NCI-H1092 (cell line): ENCODE measurements at places on chromosomes 12 and 14.

GRCh38 chr12:5888816-5889315 is 56.2 kb downstream of the ANO2 start:
- no peak for DNase-seq

GRCh38 chr12:104734541-104735095 is 223.5 kb downstream of the SLC41A2 start:
- DNase-seq, result no peak

GRCh38 chr12:27014085-27014858 is at the start of gene TM7SF3:
Gene TM7SF3, minus strand, starts transcription at chr12:27014384. Its CDS starts 216 bp downstream, at chr12:27014168.
- DNase-seq, result peak; percentile 92

GRCh38 chr12:123497065-123497464 is 36.5 kb downstream of the RILPL1 start:
- no peak for DNase-seq

GRCh38 chr12:47312808-47313426 is 233.2 kb upstream of the AMIGO2 start:
- DNase-seq, result no peak

- no peak for DNase-seq
Observed at GRCh38 chr12:123829561-123829960, 67.5 kb downstream of the DNAH10 start.

- no peak for DNase-seq
Observed at GRCh38 chr14:91509083-91509877, 830 bp downstream of the PPP4R3A start.

DNA sequence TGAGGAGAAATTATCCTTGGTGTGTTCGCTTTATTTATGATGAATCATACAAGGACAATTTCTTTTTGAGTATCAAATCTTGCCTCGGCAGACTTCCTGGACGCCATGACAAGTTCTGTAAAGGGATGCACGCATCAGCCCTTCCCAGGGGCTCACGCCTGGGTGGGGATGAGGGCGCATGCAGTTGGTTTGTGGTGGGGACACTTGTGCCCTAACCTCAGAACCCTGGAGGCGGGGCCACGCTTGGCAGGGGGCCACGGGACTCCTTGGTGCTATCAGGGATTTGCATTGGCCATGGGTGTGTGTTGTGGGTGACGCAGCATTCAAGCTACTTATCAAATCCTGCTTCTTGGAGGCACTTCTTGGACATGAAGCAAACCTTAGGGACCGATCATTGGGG is 143.8 kb upstream of the RTL1 start:
- DNase-seq, result no peak

DNA sequence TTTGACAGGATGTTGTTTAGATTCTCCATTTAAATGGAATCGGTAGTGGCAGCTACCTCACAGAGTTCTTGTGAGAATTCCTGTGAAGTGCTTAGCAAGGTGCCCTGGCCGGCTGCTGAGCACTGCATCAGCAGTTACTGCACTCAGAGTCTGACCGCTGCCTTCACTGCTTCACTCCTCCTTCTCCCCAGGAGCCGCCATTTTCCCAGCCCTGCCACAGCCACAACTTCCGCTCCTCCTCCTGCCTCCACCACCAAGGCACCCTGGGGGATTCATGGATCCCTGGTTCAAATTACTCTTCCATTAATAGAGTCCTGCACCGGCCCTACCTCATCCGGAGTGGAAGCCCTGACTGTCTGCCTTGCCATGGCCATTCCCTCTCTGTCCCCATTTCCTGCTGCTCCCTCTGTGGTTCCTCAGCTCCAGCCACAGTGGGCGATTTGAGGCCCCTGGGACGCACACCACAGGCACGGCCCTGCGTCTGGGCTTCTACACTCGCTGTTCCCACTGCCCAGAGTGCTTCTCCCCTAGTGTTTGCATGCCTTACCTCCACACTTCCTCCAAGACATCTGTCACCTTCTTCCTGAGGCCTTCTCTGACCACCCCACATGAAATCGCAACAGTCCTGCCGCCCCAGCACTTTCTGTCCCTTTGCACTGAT is 210.3 kb downstream of the IPO8 start:
- DNase-seq, result no peak

DNA sequence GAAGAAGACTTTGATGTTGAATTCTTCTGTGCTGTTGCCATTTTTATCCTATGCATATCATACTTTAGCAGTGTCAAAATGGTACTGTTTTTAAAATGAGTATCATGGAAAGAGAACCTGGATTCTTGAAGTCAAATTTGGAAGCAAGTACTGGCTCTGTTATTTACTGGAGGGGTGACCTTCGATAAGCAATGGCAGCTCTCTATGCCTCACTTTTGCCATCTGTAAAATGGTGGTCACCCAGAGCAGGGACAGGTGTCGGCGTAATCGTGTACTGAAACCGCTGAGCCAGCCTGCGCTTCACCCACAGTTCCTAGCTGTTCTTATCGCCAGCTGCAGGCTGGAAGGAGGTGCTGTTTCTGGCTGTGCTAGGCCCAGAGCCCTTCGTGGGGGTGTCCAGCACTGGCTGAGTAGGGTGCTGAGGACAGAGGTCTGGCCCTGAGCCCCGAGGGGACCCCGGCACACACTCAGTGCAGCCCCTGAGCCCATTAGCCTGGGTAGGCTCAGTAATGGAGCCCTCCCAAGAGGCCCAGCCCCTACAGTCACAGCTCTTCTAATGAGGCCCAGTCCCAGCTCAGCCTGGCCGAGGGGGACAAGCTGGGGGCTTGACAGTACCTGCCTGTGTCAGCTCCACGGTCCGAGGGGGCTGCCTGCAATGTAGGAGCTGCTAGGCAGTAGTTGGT is 183.5 kb downstream of the PHETA1 start:
- no peak for DNase-seq

DNA sequence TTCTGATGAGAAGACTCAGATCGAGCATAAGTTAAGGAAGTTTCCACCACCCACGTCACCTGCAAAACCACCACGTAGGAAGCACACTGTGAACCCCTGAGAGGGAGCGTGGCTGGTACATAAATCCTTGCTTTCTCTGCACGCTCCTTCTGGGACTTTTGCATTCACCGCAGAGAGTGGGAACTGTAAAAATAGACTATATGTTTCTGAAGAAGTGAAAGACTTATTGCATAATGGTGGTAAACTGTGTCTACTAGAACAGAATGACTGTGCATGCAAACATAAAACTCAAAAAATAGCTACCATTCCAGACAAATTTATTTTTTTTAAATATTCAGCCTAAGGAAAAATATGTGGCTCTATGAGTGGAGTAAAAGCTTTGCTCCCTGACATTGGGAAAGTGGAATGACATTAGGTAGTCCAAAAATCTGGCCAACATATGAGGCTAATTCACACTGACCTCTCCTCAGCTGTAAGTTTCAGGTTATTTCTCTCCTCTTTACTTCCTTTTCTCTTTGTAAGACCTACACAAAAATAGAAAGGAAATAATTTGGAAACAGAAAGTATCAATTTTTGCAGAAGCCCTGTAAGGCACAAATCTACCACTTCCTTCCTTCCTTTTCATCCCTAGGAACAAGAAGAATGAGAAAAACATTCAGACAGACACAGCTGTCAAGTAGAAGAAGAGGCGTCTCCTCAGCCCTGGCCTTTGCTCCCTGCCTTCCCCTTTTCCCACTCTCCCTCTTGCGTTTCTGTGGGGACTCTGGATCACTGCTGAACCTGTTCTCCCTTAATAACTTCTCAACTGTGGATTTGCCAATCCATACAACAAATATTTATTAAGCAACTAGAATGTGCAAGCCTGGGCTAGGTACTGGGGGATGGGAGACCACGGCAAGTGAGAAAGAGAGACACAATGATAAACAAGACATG is 264.3 kb upstream of the FOXN3 start:
- DNase-seq, result no peak

- DNase-seq, result no peak
Observed at GRCh38 chr12:108060067-108060466, 69.0 kb upstream of the WSCD2 start.

- DNase-seq, result no peak
Observed at GRCh38 chr12:70876952-70877351, 43.6 kb downstream of the PTPRR start.

GRCh38 chr12:124391340-124392261 is 96.7 kb downstream of the RFLNA start:
- DNase-seq, result no peak

- DNase-seq, result no peak
Observed at GRCh38 chr14:65866448-65866847, 453.9 kb downstream of the FUT8 start.

DNA sequence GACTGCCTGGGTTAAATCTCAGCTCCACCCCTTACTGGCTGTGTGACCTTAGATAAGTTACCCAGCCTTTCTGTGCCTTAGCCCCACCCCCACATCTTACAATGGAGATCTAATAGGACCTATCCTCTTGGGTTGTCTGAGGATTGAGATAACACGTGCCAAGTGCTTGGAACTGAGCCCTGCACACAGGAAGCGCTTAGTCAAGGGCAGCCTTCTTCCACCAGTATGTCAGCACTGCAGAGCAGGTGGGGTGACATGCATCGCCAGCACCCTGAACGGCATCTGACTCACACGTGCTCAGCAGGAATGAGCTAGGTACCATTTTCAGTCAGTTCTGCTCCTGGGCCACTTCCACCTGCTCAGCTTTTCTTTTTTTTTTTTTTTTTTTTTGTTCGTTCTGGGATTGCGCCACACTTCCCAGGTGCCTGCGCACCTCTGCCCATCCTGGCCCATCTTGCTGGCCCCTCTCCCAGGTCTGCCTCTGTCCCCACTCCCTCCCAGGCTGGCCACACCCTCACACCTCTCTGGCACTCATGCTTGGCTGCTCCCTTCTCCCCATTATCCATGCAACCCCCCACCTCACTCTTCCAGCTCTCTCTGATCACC is 19.6 kb downstream of the LGMN start:
- DNase-seq, result peak; percentile 28

- DNase-seq, result no peak
Observed at GRCh38 chr14:23364164-23365035, 572 bp downstream of the EFS start.

DNA sequence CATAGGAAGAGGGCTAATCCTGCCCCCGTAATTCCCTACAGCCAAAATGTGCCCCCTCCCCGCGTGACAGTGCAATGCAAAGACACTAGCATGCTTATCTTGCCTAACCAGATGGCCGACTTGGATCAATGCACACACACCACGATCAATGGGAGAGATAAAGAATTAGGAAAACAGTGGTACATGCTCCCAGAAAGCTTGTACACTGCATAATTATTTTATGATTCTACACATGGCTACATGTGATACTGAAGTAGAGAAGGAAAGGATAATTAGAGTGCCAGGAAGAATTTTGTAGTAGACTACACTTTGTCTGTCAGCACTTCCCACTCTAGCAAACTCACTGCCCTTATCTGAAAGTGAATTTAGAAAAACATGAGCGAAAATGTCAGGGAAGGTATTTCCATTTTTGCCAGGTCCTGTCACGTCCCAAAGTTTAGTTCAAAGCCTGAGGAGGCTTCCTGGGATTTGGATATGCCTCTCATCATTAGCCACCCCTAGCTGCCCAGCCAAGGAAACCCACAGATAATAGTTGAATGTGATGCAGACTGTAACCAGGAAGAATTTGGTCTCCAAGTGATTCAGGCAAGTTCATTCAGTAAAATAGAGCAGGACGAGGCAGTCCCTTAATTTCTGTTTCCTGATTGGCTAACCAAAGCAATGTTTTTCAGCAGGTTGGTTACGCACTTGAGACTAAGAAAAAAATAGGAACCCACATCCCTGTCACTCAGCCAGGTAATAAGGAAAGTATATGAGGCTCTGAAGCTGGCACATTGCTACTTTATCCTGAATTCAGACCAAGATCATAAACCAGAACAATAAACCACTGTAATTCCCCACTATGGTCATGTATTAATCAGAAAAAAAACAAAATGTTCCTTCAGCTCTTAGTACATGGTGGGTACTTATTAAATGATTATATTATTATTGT is 199.6 kb upstream of the OTX2 start:
- no peak for DNase-seq

DNA sequence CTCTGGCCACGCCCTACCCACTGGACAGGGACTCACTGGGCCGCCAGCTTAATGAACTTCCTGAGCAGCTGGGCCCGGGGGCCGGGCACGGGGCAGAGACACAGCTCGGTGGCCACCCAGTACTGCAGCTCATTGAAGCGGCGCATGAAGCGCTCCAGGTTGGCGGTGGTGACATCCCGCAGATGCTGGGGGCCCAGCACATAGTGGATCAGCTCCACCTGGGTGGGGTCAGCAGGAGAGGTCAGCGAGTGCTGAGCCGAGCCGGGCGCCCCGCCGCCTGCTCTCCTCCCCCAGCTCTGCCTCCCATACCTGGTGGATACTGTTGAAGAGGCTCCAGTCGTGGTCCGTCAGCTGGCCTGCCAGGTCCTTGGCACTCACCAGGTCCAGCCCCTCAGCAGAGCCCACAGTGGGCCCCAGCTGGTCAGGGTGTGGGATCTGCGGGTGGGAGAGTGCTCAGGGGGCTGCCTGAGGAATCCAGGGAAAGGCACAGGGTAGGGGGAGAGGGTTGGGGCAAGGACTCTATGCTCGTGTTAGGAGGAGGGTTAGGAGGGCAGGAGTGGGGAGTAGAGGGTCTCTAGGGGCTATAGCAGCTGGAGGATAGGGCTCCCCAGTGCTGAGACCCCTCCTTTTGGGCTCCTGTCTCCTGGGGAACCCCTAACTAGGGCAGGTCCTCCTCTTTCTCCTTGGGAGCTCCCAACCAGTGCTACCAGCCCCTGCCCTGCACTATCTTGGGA is 15.5 kb upstream of the ENDOU start:
- DNase-seq, result peak; percentile 28
